Activated T-cell treated with anti-CD3 and anti-CD28 coated beads for 4 hours (primary cell): ENCODE measurements at places on chromosomes 2 and 18.

GRCh38 chr18:13361431-13361830, 142.9 kb downstream of the LDLRAD4 start:
- no peak for DNase-seq

GRCh38 chr2:181657379-181657778, 474 bp upstream of the CERKL start:
- DNase-seq, result no peak

GRCh38 chr2:118065921-118066511, 22.3 kb upstream of the INSIG2 start:
- DNase-seq, result no peak

DNA sequence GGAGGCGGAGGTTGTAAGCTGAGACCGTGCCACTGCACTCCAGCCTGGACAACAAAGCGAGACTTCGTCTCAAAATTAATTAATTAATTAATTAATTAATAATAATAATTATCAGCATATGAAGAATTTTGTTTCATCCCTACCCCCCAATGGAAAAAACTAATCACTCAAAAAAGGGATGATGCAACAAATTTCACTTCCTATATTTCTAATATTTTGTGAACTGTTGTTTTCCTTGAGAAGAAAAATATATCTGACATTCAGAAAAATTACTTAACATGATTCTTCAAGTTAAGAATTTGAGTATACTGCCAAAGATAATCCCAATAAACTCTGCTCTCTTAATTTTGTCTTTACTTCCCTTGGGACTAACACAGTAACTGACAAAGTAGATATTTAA, 28.1 kb downstream of the EXOC6B start:
- DNase-seq, result no peak

DNA sequence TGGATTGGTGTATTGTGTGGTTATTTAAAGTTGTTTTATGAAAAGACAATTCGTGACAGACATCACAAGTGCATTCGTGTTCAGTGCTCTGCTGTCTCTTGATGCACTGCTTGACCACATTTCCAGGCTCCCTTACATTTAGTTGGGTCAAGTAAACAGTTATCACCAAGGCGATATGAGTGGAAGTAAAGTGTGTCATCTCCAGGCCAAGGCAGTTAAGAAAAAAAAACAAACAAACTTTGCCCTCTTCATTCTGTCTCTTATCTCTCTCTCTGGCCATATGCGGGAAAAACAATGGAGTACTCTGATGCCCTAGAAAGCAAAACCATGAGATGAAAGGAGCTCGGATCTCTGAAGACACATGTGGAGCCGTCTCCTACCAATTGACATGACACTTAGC, 131.1 kb downstream of the DSEL start:
- DNase-seq, result no peak

DNA sequence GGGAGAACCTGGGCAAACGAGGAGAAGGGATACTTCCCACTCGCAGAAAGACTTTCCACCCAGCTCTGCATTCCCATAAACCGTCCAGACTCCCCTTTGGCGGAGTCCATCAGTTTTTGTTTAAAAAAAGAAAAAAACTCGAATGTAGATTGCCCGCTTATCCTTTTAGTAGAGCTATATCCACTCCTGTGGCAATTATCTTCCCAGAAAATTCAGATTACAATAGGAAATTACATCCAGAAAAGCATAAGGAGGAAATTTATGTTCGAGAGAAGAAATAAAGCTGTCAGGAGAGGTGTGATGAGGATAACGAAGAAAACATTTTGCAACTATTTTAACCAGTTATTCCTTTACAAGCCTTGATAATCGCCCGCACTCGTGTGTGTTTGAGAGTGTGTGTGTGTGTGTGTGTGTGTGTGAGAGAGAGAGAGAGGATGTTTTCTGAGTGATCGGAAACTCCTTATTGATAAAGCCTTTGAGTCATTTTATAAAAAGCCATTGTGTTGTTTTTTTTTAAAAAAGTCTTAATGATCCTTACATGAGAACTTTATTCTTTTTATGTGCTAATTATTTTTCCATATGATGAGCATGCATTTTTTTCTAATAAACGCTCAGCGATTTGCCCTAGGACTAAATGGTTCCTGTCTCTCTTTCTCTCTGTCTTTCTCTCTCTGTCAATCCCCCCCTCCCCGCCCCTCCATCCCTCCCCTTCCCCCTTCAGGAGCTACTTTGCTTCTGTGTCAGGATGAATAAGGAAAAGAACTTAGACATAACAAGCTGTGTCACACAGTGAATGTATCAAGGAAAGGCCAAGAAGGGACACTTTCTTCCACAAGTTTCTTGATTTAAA, 1.1 kb upstream of the PPP3R1 start:
- peak; percentile 19 for DNase-seq

- no peak for DNase-seq
Observed at GRCh38 chr18:350953-351572, 83.2 kb upstream of the THOC1 start.

GRCh38 chr18:23998820-23999219, 15.7 kb upstream of the TTC39C start:
- no peak for DNase-seq

GRCh38 chr2:234710587-234710986, 213.7 kb upstream of the ARL4C start:
- DNase-seq, result no peak

DNA sequence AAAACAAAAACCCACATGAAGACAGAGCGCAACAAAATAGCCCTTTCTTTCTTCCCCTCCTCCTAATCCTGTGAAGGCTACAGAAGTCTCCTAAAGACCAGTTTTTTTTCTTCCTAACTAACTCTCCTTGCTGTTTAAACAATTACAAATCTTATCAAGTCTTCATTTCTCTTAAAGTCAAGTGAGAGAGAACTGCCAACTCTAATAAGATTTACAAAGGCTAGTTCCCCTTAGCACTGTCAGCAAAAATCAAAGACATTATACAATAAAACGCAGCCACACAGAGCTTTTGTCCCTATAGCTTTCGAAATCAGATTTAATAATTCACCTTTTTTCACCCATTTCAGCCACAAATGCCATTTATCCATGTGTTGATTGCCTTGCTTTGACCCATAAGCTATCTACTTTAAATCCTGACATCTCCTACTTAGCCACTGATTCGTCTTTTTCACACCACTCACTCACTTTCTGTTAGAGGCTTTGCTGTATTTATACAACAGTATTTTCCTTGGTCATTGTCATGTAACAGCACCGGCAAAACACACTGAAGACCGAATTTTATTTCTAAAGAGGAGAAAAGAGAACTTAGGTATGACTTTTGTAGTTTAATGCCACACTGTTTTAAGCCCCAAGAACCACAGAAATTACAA, 5.9 kb downstream of the NRXN1 start:
- no peak for DNase-seq

- no peak for DNase-seq
Observed at GRCh38 chr2:222568865-222569264, 87.0 kb downstream of the FARSB start.

DNA sequence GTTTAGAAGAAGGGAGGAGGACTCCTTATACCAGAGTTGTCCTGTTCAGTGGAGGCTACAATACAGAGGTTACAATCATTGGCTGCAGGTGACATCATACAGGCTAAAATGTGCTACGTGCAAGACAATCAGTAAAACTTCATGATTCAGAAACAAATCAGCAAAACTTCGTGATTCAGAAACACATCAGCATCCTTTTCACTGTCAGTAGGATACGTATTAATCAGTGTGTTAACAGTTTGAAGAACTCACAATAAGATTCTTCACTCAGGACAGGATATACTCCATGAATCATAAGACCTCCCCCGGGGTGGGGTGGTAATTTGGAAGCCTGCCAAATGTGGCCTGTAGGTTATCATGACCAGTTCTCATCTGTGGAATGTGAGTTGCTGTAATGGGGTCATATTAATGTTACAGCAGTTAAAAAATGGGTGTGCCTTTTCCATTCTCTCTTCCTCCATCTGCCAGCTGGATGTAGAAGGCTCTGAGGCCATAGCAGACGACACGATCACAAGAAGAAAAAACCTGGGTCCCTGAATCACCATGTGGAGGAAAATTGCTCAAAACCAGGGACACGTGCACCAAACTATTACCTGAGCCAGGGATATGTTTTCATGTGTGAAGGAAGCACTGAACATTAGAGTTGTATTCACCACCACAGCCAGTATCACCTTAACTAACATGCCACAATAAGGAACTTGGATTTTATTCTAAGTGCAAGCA, 134.8 kb upstream of the CREB1 start:
- DNase-seq, result no peak

DNA sequence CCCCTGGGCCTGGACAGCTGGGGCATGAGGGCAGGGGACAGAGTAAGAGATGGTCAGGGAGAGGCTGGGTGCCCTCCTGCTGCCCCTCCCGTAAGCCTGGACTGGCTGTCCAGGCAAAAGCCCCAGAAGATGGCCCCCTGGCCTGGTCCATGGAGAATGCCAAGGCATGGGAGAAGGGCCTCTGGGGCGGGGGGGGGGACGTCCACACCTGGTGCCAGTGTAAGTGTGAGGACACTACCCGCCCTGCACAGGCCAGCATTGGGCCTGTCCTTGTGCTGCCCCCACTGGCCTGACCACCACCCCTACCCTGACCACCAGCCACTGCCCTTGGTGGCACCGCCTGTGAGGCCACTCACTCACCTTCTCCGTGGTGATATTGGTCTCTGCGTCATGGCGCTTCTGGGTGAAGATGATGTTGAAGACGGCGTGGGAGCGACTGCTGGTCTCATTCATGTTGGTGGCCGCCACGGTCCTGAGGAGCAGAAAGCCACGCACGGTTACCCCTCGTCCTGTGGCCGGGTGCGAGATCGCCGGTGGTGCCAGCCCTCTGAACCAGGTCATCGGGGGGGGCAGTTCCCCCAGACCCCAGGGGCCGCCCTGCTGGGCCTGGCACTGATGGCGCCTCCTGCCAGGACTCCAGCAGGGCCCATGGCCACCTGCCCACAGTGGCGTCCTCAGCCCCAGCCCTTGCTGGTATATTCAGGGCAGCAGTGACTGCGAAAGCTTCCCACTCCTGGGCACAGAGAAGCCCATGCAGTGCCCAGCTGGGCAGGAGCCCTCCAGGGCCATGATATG, 35.2 kb downstream of the KIF1A start:
- no peak for DNase-seq

- no peak for DNase-seq
Observed at GRCh38 chr2:240554767-240555493, 2.9 kb downstream of the ANKMY1 start.
